ENCODE measurements at places on chromosomes 5 and 9.

DNA sequence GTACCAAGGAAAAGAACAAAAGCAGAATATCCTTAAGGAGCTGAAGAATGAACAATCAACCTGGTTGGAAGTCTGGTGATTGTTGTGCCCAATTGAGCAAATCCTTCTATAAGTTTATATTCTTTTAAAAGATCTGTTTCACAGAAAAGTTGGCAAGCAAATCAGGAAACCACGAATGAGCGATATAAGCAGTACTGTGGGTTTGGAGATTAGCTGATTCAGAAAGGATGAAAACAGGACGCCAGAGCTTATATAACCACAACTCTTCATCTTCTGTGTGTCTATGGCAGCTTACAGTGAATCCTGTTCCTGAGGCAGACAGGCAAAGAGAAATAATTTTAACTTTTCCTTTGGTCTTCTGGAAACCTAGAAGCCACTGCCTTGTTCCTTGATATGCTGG, 61.7 kb downstream of the SLC38A9 start:
- no peak for DNase-seq

DNA sequence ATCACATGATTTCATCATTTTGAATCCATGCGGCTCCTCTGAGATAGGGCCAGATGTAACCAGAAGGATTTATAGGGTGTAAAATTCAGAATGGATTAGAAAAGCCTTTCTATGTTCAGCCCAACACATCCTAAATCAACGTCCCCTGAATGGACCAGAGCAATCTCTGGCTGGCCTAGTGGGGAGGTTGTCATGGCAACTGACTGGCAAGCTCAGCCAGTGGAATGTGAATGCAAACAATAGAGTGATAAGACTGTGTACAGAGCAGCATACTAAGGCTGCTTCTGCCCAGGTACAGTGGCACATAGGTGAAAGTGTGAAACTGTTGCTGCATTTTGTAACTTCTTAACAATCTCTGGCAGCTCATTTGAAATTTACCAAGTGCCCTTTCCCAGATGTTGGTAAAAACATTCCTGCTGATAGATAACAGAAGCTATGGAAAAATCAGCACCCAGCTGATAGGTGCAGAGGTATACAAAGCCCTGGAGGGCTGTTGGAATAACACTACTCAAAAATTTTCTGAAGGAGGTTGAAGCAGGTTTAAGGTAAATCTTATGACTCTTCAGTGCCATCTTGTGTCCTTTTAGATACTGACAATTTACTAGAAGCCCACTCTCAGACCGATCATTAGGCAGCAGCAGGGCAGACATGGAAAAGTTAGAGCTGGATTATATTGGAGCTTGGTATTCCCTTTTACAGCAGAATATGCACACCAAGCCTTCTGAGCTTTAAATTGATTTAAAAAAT, 267.2 kb downstream of the RAB3C start:
- DNase-seq = no peak

GRCh38 chr9:115106001-115106400, 12.0 kb downstream of the TNC start:
- DNase-seq = no peak

DNA sequence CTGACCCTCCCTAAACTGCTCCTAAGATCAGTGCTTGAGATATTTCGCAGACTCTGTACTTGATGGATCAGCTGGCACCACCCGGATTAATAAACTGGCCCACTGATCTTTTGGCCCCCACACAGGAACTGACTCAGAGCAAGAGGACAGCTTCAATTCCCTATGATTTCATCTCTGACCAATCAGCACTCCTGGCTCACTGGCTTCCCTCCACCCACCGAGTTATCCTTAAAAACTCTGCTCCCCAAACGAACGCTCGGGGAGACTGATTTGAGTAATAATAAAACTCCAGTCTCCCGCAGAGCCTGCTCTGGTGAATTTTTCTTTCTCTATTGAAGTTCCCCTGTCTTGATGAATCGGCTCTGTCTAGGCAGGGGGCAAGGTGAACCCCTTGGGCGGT, 36.5 kb upstream of the CD180 start:
- no peak for DNase-seq

GRCh38 chr9:19239955-19240354, 9.5 kb downstream of the DENND4C start:
- DNase-seq = no peak

GRCh38 chr5:1010181-1010510, 1.5 kb downstream of the NKD2 start:
- DNase-seq = no peak

- no peak for DNase-seq
These were observed 97.5 kb downstream of the HSPA4 start for GRCh38 chr5:133149345-133149744.

GRCh38 chr5:93575461-93576414, 5.3 kb downstream of the NR2F1-AS1 start:
- no peak for DNase-seq
